Smooth muscle cell of the umbilical artery (primary cell): ENCODE measurements at places on chromosomes 11 and 22. TPM values are rescaled to one million over a fixed set of nuclear protein-coding genes. Genes with fewer than 3 reads are reported as not detected.

The MMP7 gene
- not detected in 2 replicates for total RNA-seq

The TSPAN18 gene
- total RNA-seq, result 0.14 and 0.30 TPM in 2 replicates

The PVALB gene
- not detected in 2 replicates for total RNA-seq

The NAALADL1 gene
- 17.3 and 19.9 TPM in 2 replicates for total RNA-seq

The MS4A4E gene
- not detected in 2 replicates for total RNA-seq

The OR4D5 gene
- total RNA-seq, result not detected in 2 replicates
